Skin of body (tissue), 3 donors: ENCODE measurements at places on chromosomes 12 and 14. TPM values are rescaled to one million over a fixed set of nuclear protein-coding genes. Genes with fewer than 3 reads are reported as not detected.

Gene ST8SIA1
- total RNA-seq: 6.0 TPM

Gene ATL1
- 11.9 TPM for total RNA-seq

Gene DNAJC22
- 0.39 TPM for total RNA-seq

Gene BLOC1S1
- 47.4 TPM for total RNA-seq

Gene FAM90A1
- not detected for total RNA-seq

Gene TAS2R8
- not detected for total RNA-seq

DNA sequence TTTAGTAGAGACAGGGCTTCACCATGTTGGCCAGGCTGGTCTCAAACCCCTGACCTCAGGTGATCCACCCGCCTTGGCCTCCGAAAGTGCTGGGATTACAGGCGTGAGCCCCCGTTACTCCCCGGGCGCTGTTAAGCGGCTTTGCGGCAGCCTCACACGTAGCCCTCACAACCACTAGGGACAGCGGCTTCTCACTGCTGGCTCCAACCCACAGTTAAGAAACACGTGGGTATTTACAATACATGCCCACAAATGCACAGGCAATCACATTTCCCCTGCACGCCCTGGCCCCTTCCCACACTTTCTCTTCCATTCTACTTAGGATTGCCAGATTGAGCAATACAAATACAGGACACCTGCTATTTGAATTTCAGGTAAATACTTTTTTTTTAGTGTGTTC is 37.0 kb upstream of the EIF5 start:
- DNase-seq: no peak

GRCh38 chr12:11768233-11768965 is 118.9 kb downstream of the ETV6 start:
- DNase-seq: no peak

- DNase-seq: no peak
These were observed 1.2 kb downstream of the GLIPR1 start for GRCh38 chr12:75481774-75482173.

DNA sequence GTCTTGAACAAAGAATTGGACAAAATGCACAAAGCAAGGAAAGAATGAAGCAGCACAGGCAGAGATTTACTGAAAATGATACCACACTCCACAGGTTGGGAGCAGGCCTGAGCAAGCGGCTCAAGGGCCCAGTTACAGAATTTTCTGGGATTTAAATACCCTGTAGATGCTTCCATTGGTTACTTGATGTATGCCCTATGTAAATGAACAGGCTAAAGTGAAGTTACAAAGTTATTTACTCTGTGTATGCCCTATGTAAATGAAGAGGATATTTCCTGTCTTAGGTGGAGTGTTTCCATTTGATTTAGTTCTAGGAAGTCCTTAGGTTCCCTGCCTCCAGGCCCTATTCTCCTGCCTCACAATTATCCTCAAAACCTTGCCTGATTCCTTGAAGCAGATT is 36.6 kb downstream of the TMX1 start:
- DNase-seq: no peak

GRCh38 chr14:52729925-52730708 is at the start of gene STYX:
STYX (plus strand) TSS chr14:52730166; CDS start chr14:52730475, 309 bp downstream.
- DNase-seq: peak; percentile 94

DNA sequence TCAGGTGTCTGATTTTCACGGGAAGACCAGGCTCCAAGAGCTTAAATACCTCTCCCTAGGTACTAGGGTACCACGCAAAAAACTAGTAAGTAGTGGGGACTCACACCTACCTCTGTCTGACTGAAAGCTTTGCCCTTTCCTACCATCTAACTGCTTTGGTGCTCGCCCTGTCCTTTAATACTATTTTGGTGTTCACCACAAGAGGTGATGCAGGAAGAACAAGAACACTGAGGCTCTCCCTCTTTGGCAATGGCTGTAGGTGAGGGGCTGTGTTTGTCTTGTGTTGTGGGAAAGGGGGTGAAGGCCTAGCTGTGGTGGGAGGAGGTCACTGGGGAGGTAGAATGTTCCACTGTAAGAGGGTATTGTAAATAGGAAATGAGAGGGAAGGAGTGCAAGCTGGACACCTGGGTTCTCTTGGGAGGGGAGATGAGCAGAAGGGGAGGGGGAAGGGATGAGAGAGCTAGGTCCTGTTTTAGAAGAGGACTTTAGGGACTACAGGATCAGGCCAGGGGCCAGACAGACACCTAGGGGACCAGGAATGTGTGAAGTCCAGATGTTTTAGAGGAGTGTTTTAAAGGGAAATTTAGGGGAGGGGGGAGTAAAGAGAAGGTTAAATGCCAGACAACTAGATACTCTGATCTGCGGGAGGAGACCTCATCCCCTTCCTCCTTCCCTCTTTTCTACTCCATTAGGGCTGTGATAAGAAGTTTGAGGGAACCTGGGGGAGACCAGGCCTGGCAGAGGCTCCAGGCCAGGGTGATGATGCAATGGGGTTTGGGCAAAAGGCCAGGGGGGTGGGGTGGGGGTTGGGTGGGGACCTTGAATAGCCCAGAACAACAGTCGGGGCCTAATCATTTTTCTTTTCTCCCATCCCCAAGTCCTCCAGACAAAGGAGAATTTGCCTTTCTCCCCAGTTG is 2.1 kb downstream of the ITGA5 start:
- no peak for DNase-seq

DNA sequence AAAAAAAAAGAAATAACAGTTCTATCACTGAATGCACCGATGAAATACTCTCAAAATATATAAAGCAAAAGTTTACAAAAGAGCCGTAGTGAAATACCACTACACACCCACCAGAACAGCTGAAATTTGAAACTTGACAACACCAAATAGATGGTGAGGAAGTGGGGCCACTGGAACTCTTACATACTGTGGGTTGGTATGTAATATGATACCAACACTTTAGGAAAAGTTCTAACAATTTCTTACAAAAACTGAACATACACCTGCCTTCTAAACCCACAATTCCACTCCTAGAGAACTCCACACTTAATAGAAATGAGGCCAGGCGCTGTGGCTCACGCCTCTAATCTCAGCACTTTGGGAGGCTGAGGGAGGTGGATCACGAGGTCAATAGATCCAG is 14.1 kb downstream of the EIF5 start:
- no peak for DNase-seq

DNA sequence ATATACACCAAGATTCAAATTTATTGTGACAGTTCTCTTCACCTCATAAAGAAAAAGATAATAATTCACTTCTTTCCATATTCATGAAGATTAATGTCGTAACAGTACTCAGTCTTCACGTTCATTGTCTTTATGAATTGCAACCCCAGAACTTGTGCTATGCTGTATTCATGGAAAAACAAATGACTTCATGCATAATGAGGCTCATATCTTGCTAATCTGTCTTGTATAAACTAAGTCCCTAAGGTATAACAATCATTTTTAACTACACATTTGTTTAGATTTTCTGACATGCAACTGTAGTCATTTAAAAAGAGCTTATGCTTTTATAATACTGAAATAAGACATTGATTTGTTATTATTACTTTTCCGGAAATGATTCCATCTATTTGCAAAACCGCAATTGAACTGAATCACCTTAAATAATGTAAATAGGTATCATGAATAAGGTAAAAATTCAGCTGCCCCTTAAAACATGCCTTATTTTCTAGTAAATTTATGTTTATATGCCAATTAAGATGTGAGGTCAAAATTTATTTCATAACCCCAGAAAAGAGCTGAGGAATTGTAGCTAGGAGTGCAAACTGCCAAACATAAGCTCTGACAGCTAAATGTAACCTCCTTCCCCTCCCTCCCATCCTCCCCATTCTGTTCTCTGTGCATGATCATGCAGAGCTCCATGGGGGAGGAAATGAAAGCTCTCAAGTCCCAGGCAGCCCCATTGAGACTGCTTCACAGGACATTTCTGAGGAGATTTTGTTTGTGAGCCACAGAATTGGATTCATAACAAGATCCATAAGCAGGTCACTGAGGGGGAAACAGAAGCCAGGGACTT is 301.6 kb downstream of the ATP23 start:
- DNase-seq: peak; percentile 56

GRCh38 chr14:82009993-82010392 is 476.3 kb upstream of the SEL1L start:
- DNase-seq: no peak

DNA sequence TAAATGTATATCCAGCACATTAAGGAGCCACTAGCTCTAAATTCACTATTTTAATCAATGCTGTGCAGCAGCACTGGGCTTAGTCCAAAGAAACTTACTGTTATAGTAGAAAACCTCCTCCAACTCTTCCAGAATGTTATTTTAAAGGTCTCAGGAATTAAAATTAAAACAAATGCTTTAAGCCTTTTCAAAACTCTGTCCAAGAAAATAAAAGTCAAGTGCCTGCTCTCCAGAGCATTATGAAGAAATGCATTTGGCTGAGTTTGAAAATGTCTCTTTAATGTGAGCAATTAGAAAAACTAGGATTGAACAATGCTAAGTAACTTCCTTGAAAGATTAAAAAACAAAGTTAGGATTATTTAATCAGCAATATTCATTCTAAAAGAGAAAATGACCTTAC is 322.4 kb upstream of the DCN start:
- DNase-seq: no peak

DNA sequence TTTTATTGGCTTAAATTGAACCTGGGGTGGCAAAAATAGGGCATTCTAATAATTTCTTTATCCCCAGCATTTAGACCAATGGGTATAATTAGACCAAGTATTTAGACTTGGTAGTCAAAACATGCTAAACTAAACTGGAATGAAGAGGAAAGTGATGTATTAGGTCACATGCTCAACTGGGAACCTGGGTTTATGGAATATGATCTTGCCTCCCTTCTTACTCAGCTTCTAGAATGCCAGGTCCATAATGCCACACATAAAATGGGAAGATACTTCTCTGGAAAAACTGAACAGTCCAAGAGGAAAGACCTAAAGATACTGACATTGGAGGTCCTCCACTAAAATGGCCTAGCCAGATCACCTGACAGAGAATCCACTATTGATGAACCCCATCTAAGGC is 6.2 kb upstream of the BIN2 start:
- DNase-seq: no peak

GRCh38 chr14:33029511-33029910 is 90.8 kb downstream of the NPAS3 start:
- DNase-seq: no peak

DNA sequence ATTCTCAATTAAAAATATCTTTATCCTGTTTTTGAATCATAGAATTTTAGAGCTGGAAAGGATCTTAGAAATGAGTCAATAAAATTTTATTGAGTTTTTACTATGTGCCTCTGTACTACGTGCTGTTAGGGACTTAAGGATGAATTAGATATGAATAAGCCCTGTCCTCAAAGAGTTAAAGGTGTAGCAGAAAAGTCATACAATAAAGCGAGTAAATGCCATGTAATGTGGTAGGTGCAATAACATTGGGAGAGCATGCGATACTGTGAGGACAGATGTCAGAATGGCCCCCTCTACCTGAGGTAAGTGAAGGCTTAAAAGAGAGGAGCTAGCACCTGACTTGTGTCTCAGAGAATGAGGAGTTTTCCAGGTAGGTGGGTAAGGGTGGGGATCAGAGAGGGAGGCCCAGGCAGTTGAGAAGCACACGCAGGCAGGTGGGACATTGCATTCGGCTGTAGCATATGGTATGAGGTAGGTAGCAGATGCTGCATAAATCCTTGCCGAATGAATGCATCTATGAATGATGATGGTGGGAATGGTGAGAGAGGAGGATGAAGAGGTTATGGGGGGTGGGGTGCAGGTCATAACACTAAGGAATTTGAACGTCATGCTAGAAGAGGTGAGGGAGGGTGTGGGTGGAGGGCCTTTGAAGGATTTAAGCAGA is 35.4 kb upstream of the ATP23 start:
- no peak for DNase-seq
